ENCODE measurements at places on chromosomes 2 and 18.
A peak's percentile ranks its signal among the peaks of the same experiment; 100 is the strongest.

GRCh38 chr18:9613550-9614400 is 584 bp downstream of the PPP4R1 start:
- peak; percentile 32 for DNase-seq

GRCh38 chr2:234179031-234179363 is 128.5 kb downstream of the SPP2 start:
- DNase-seq: no peak

DNA sequence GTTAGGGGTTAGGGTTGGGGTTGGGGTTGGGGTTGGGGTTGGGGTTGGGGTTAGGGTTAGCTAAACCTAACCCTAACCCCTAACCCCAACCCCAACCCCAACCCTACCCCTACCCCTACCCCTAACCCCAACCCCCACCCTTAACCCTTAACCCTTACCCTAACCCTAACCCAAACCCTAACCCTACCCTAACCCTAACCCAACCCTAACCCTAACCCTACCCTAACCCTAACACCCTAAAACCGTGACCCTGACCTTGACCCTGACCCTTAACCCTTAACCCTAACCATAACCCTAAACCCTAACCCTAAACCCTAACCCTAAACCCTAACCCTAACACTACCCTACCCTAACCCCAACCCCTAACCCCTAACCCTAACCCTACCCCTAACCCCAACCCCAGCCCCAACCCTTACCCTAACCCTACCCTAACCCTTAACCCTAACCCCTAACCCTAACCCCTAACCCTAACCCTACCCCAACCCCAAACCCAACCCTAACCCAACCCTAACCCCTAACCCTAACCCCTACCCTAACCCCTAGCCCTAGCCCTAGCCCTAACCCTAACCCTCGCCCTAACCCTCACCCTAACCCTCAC is 24.1 kb upstream of the RABL2A start:
- DNase-seq: no peak

DNA sequence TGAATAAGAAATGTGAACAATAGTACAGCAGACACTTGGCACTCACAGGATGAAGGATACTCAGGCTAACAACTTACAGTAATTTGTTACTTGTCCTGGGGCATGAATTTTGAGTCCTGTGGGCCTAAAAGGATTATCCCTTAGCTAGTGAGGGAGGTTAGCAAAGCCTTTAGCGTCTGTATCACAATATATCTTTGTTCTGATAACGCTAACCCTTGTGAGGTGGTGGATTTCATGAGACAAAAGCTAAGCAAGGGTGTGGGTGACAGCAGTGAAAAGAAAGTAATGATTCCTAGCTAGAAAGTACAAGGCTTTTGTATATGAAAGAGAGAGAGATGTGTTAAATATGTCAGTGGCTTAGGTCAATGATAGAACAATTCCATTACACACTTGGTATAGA is 46.8 kb upstream of the TTC21B start:
- no peak for DNase-seq

DNA sequence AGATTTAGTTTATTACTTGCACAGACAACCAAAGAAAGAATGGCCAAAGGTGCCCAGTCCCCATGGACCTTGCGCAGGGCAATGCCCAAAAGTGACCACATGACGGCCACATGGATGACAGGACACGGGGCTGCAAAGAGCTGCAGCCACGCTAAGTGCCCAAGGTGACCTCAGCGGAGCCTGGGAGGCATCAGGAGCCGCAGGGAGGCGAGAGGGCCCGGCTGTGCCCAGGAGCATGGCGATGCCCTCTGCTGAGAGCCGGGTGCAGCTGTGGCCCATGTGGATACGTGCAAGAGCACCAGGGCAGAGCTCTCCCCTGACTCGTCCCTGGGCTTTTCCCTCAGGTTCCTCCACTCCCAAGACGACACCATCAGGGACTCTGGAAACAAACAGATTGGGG is 14.7 kb downstream of the HES6 start:
- DNase-seq: no peak

GRCh38 chr18:40878371-40878770 is 1076.7 kb upstream of the PIK3C3 start:
- DNase-seq: no peak

DNA sequence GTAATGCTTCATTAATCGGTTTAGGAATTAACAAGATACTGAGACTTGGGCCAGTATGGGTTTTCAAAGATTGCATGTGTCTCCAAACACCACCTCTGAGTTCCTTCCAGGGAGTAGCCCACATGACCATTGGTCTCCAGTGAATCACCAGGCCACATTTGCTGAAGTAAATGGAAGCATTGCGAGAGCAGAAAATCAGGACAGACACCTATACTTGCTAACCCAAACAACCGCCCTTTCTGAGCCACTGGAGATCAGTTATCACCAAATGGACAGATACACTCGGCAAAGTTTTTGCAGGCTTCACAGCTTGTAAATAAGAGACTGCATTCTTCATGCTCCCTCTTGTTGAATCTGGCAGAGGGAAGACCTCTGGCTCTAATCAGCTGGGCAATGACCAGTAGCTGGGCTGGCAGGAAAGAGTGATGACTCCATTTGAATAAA is 40.9 kb downstream of the GATA6 start:
- no peak for DNase-seq

Measured in germinal center (tissue), 1 donor.